ENCODE measurements at places on chromosomes 1 and 21.

GRCh38 chr1:243963571-243963970 is 87.5 kb upstream of the ZBTB18 start:
- no peak for DNase-seq

DNA sequence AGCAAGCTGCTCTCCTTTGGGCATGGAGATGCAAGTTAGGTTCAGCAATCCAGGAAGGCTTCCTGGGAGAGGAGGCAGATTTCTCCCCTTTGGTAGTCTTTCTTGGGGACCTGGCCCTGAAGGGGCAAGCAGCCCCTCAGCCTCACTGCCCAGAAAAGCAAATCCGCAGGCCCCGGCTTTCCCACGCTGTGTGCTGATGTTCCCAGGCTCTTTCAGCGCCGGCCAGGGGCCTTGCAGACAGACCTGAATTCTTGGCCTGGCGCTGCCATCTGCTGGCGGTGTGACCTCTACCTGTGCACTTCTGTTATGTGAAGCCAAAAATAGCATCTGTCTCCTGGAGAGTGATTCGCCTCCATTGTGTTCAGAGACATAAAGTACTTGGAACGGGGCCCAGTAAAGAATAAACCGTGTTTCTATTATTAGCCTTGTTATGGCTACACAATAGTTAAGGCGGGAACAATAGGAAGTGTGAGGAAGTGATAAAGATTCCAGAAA is 64.8 kb downstream of the ALPL start:
- DNase-seq: no peak

DNA sequence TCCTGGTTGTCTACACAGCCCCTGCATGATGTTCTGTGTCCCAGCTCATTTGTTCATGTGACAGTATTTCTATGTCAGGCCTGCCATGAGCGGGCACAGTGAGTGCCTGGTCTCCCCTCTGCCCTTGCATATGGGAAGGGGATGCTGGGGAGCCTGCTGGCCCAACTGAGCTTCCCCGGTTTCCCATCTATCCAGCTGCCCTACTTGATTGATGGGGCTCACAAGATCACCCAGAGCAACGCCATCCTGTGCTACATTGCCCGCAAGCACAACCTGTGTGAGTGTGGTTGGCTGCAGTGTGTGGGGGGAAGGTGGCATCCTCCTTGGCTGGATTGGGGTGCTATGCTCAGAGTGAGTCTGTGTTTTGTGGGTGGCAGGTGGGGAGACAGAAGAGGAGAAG is 1.5 kb downstream of the GSTM4 start:
- no peak for DNase-seq

- no peak for DNase-seq
These were observed 17.4 kb downstream of the CCT8 start for GRCh38 chr21:29056005-29056404.

- no peak for DNase-seq
These were observed 3.7 kb downstream of the ADAMTS4 start for GRCh38 chr1:161195171-161195570.

Measured in stimulated activated CD4-positive, alpha-beta T cell treated with anti-CD3 and anti-CD28 coated beads, TNF-alpha, amount 100 ng/mL, for 1 hour (primary cell).